M059J (cell line): ENCODE measurements at places on chromosomes 6 and 20. TPM values are rescaled to one million over a fixed set of nuclear protein-coding genes. Genes with fewer than 3 reads are reported as not detected.

Gene MAFB
- 4.2 and 7.4 TPM in 2 replicates for total RNA-seq

Gene ENPP5
- total RNA-seq = 0.22 and 1.0 TPM in 2 replicates

DNA sequence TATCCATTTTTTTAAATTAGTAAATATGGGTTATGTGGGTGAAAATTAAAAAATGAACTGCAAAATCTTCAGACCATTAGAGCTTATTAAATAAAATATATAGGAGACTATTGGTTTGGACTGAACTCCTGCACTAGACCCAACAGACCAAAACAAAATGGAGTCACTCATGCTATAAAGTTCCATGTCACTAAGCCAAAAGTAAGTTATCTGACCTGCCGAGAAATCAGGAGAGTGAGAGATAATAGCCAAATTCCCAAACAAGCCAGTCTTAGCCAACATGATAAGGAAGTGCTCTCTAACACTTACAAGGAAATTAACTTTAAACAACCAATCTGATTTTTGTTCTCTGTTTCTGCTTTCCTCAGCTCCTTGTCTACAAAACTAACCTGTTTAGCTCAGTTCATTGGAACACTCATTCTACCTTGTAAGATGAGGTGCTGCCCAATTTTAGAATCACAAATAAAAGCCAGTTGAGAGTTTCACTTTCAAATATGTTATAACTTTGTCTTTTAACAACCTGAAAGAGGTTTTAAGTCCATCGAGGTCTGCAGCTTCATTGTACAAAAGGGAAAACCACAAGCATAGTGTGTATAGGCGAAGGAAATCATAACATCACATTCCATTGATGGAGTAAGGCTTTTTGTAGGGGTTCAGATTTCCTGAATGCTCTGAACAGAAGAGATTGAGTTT is 220.5 kb downstream of the TENT5A start:
- peak; percentile 9 for DNase-seq

GRCh38 chr20:35771689-35772562 is at the start of gene PHF20:
TSS of gene PHF20 (plus strand) at chr20:35772015. CDS start at chr20:35801523, 29,508 bp downstream.
- peak; percentile 96 for DNase-seq

DNA sequence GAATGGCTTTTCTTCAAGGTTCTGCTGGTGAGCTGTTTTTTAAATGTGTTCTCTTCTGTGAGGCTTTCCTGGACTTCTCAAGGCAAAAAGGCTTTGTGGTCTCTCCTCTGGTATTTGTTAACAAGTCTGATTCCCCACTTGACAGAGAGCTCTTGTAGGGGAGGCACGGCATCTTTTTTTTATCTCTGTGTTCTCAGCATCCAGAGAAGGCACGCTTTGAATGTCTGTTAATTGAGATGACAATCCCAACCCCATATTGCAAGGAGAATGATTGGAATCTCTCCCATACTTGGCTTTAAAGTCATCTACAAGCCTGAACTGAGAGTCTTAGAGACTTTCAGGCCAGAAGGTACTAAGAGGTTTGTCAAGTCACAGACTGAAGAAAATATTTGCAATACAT is 22.6 kb downstream of the EDN1 start:
- DNase-seq = no peak
